Activated T-cell treated with anti-CD3 and anti-CD28 coated beads, Interleukin-2, amount 50 U/mL, for 4 hours (primary cell): ENCODE measurements at places on chromosomes 5 and 9. TPM values are rescaled to one million over a fixed set of nuclear protein-coding genes. Genes with fewer than 3 reads are reported as not detected.

- no peak for DNase-seq
These were observed 19.1 kb downstream of the TGFBI start for GRCh38 chr5:136047858-136048257.

The SLC34A1 gene
- total RNA-seq, result not detected

The NPDC1 gene
- 15.1 TPM for total RNA-seq

- DNase-seq, result no peak
These were observed 30.2 kb downstream of the EFCAB9 start for GRCh38 chr5:172223901-172224873.

GRCh38 chr5:91494447-91494996, 111.4 kb upstream of the ARRDC3 start:
- DNase-seq, result no peak

The DOK3 gene
- 8.7 TPM for total RNA-seq

The SLC6A18 gene
- total RNA-seq, result not detected

GRCh38 chr5:118397236-118397635, 591.1 kb downstream of the DTWD2 start:
- no peak for DNase-seq

- no peak for DNase-seq
These were observed 188.6 kb upstream of the ZNF608 start for GRCh38 chr5:124935065-124935464.

DNA sequence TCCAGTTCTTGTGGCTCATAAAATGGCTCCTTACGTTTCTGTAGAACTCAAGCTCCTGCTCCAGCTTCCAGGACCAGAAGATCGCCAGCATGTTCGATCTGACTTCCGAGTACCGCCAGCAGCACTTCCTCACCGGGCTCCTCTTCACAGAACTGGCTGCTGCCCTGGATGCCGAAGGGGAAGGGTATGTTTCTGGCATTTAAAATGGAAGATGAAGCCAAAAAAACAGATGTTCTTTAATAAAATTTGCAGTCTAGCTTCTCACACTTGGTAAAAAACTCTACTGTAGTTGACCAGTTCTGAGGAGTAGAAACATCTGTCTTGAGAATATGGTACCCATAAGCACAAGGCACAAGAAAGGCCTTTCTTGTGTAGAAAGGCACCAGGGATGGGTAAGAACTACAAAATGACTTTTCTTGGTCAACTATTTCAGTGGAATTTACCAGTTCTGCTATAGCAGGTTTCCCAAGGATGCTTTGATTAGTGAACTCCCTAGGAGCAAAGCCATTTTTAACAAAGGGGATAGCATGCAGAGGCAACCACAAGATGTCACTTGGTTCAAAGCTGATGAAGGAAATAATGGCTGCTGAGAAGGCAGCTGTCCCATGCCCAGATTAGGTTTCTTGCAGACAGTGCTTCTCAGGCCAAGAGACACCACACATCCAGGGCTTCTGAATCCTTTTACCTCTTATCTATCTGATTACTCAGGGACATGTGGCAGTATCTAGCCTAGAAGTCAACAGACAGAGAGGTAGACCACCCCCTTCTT, 192.4 kb downstream of the DOCK8 start:
- no peak for DNase-seq

DNA sequence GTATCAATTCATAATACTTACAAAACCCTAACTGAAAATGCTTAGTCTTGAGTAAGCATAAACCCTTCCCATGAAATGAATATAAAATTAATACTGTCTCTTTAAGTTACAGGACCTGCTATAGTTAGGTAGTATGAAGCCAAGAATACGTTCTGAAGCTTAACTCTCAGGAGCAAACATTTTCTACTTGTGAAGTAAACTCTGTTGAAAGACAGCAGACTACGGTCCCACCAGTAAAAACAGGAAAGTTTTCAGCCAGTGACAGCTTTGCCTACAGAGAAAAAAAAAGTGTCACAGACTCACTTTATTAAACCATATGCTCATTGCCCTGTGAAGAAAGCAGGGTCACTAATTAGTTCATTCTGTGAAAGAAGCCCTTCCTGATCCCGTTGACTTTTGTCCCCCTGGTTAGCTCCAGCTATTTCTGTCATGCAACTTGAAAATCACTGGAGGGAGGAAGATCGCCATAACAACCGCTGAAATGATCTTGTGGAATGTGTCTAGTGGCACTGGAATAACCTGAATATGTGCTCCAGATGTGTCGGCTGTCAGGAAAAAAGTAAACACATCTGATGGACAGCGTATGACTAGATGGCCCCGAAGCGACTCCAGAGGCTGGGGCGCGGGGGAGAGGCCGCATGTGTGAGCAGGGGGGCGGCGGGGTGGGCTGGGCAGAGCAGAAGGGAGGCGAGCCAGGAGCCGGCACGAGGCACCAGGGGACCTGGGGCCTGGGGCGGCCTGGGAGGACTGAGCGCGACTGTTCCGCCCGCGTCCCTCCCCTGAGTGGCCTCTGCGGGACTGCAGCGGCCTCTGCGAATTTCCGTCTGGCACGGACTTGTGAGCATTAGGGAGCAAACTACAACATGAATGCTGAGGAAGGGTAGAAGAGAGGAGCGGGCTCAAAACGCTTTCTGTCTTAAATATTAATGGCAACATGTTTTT, 41.9 kb downstream of the BNC2 start:
- no peak for DNase-seq

DNA sequence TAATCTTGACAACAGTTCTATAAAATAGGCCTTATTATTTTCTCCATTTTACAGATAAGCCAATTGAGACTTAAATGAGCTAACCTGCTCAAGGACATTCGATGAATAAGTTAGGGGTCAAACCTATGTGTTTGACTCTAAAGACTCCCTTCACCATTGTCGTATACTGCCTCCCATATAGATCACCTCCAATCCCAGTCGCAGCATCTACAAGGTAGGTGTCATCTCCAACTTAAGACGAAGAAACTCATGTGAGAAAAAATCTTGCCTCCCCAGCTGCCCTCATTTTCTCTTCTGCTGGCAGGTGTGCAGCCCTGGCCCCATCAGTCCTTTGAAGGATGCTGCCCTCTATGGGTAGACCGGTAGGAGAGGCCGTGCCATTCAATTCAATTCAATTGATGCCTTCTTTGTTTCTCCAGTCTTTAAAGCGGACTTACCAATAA, 75.2 kb upstream of the SMARCA2 start:
- DNase-seq, result no peak

GRCh38 chr9:137437691-137438590, 3.2 kb downstream of the ENTPD8 start:
- DNase-seq, result no peak

The HTR1A gene
- not detected for total RNA-seq

DNA sequence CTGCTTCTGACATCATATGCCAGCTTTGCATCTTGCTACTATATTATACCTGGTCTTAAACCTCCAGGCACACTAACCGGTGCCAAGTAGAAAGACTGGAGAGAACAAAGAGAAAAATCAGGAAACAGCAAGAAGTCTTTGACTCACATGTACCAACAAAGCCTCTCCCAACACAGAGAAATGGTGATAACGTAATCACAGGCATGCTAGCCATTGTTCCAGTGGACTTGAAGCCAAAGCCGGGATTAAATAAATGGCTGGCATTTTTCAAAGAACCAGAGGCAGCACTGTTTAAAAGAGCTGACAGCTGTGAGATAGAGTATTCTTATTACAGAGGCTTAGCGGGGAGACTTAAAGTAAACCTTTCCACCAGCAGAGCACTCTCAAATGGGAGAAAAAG, 148.4 kb upstream of the NFIL3 start:
- no peak for DNase-seq
